Activated CD4-positive, alpha-beta T cell treated with anti-CD3 and anti-CD28 coated beads for 36 hours (primary cell): ENCODE measurements at places on chromosomes 11 and 22. TPM values are rescaled to one million over a fixed set of nuclear protein-coding genes. Genes with fewer than 3 reads are reported as not detected.

- no peaks in the 10 kb centered on the region for H3K27me3 ChIP-seq
- H3K27ac ChIP-seq, result no peak overlapping the region
- no peak for DNase-seq
- no peak overlapping the region for H3K4me3 ChIP-seq
- no peaks in the 10 kb centered on the region for H3K4me1 ChIP-seq
Observed at GRCh38 chr11:95948637-95949036, 24.7 kb upstream of the MTMR2 start.

The KRTAP5-9 gene
- 0.21 TPM for total RNA-seq

DNA sequence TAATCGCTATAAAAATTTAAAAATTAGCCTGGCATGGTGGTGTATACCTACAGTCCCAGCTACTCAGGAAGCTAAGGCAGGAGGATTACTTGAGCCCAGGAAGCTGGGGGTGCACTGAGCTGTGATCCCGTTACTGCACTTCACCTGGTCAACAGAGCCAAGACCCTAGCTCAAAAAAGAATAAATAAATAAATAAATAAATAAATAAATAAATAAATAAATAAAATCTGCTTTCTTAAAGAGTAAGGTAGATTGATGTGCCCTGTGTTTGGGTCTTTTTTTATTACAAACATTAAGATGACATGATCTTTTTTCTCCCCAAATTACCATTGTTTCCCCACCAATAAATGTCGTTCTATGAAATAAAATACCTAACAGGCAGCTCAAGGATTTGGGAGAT is 114.3 kb upstream of the APOA1 start:
- H3K27me3 ChIP-seq, result no peaks in the 10 kb centered on the region
- no peak overlapping the region for H3K27ac ChIP-seq
- H3K4me1 ChIP-seq, result peaks cover 34% of the 10 kb centered on the region
- peaks cover 35% of the 10 kb centered on the region for H3K36me3 ChIP-seq
- no peak overlapping the region for H3K4me3 ChIP-seq
- DNase-seq, result no peak

The EP300 gene
- total RNA-seq, result 40.5 TPM

GRCh38 chr11:68974421-68975194 is 6.2 kb downstream of the MRGPRD start:
- H3K27ac ChIP-seq, result peak overlapping the region; percentile 82
- DNase-seq, result peak; percentile 51
- H3K36me3 ChIP-seq, result no peaks in the 10 kb centered on the region
- H3K4me1 ChIP-seq, result peaks cover 2% of the 10 kb centered on the region
- H3K4me3 ChIP-seq, result no peak overlapping the region

DNA sequence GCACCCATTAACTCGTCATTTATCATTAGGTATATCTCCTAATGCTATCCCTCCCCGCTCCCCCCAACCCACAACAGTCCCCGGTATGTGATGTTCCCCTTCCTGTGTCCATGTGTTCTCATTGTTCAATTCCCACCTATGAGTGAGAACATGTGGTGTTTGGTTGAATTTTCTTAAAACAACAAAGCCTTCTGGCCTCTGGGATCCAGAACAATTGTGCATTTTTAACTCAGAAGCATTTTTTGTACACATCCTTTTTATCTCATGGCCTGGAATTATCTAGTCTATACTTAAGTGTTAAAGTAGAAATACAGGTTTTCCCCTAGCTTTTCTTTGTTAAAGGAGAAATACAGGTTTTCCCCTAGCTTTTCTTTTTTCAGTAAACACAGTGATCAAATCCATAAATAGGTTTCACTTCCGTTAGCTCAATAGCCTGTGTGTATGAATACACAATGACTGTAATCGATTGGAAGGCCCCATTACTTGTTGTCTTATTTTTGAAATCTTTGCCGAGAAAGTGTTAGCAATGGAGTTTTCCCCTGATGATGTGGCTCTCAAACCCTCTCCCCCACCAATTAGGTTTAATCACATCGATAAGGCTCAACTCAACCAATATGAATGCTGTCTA is 125.6 kb upstream of the PITPNB start:
- no peak overlapping the region for H3K4me3 ChIP-seq
- H3K36me3 ChIP-seq, result no peaks in the 10 kb centered on the region
- no peak overlapping the region for H3K27ac ChIP-seq
- H3K4me1 ChIP-seq, result no peaks in the 10 kb centered on the region
- H3K27me3 ChIP-seq, result no peaks in the 10 kb centered on the region

- no peak overlapping the region for H3K27ac ChIP-seq
- peaks cover 26% of the 10 kb centered on the region for H3K4me1 ChIP-seq
- peaks cover 2% of the 10 kb centered on the region for H3K36me3 ChIP-seq
- peak overlapping the region; percentile 77 for H3K4me3 ChIP-seq
- DNase-seq, result no peak
- no peaks in the 10 kb centered on the region for H3K27me3 ChIP-seq
Observed at GRCh38 chr22:20395907-20396287, 1.9 kb downstream of the ZNF74 start.

The SLC1A2 gene
- not detected for total RNA-seq

DNA sequence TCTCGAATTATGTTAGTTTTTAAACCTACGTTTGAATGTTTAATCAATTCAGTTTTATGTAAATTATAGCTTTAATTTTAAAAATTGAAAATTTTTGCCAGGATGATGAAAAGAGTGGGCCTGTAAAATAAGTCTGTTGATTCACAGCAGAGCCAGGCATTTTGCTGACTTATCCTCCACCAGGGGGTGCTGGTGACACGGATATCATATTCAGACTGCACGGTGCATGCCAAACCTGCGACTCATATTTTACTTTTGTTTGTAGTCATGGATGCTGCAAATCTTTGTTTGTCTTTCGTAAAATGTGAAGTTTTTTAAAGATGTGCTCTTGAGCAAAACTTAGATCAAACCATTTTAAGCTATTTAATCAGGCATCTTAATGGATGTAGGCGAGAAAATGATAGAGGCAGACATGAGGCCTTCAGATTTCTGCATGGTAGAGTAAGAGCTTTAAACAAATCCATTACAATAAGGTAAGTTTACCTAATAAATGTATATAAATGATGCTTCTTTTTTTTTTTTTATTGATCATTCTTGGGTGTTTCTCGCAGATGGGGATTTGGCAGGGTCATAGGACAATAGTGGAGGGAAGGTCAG is 3.6 kb upstream of the OR8B3 start:
- H3K4me3 ChIP-seq, result no peak overlapping the region
- no peaks in the 10 kb centered on the region for H3K36me3 ChIP-seq
- H3K27me3 ChIP-seq, result peaks cover 4% of the 10 kb centered on the region

The MGAT3 gene
- 0.23 TPM for total RNA-seq

GRCh38 chr11:40032331-40032730 is 1427.1 kb downstream of the LRRC4C start:
- no peaks in the 10 kb centered on the region for H3K4me1 ChIP-seq
- no peaks in the 10 kb centered on the region for H3K36me3 ChIP-seq
- no peak overlapping the region for H3K4me3 ChIP-seq
- H3K27me3 ChIP-seq, result no peaks in the 10 kb centered on the region
- H3K27ac ChIP-seq, result no peak overlapping the region

The OR51B4 gene
- not detected for total RNA-seq

DNA sequence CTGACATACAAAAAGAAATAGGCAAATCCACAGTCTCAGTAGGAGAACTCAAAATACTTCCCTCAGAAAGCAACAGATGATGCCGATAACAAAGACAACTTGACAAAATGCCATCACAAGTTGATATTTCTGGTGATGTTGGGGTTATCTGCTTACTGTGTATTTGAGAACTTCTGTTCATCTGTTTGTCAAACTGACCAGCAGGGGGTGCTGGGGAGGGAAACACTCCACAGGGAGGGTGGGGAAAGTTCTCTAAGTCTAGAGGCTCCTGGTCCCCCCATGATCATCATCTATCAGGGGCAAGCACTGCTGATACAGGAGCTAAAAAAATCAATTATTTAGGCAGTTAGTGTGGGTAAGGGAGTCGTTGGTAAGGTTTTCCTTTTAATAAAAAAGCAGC is 19.2 kb downstream of the GLYATL1 start:
- H3K27me3 ChIP-seq, result peaks cover 5% of the 10 kb centered on the region
- H3K27ac ChIP-seq, result no peak overlapping the region
- no peaks in the 10 kb centered on the region for H3K36me3 ChIP-seq
- peaks cover 7% of the 10 kb centered on the region for H3K4me1 ChIP-seq
- peak; percentile 68 for DNase-seq

DNA sequence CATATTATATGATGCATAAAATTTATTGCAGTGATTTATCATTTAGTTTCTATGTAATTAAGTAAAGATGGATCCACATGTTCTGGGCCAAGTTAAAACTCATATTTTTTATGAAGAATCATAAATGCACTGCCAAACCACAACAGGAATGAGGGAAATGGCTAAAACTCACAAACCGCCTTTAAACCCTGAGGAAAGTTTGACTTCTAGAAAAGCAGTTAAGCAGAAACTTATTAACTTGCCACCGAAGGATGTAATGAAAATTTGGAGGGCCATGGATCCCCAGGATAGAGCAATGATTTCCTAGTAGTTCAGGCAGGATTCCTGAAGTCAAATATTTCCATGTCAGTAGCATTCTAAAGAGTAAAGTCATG is 218.3 kb upstream of the CTSC start:
- peaks cover 4% of the 10 kb centered on the region for H3K4me1 ChIP-seq
- no peak for DNase-seq
- no peaks in the 10 kb centered on the region for H3K27me3 ChIP-seq
- no peaks in the 10 kb centered on the region for H3K36me3 ChIP-seq
- no peak overlapping the region for H3K4me3 ChIP-seq

DNA sequence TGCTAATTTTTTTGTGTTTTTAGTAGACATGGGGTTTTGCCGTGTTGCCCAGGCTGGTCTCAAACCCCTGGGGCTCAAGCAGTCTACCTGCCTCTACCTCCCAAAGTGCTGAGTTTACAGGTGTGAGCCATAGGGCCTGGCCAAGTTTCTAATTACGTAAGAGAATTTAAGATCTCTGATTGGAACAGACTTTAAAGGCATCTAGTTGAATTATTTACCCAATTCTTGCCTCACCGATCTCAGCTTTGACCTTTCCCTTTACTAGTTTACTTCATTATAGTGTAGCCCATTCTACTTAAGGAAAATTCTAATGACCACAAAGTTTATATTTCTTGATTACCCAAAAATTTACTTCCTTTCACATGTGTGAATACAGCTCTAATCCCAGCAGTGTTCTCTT is 81.6 kb downstream of the YAP1 start:
- H3K27ac ChIP-seq, result no peak overlapping the region
- H3K4me1 ChIP-seq, result no peaks in the 10 kb centered on the region
- H3K36me3 ChIP-seq, result no peaks in the 10 kb centered on the region
- no peak for DNase-seq

GRCh38 chr11:15035283-15035682 is 38.1 kb upstream of the CALCB start:
- DNase-seq, result no peak
- H3K4me3 ChIP-seq, result no peak overlapping the region
- no peaks in the 10 kb centered on the region for H3K36me3 ChIP-seq
- no peak overlapping the region for H3K27ac ChIP-seq
- peaks cover 12% of the 10 kb centered on the region for H3K27me3 ChIP-seq

The CSKMT gene
- 12.6 TPM for total RNA-seq

DNA sequence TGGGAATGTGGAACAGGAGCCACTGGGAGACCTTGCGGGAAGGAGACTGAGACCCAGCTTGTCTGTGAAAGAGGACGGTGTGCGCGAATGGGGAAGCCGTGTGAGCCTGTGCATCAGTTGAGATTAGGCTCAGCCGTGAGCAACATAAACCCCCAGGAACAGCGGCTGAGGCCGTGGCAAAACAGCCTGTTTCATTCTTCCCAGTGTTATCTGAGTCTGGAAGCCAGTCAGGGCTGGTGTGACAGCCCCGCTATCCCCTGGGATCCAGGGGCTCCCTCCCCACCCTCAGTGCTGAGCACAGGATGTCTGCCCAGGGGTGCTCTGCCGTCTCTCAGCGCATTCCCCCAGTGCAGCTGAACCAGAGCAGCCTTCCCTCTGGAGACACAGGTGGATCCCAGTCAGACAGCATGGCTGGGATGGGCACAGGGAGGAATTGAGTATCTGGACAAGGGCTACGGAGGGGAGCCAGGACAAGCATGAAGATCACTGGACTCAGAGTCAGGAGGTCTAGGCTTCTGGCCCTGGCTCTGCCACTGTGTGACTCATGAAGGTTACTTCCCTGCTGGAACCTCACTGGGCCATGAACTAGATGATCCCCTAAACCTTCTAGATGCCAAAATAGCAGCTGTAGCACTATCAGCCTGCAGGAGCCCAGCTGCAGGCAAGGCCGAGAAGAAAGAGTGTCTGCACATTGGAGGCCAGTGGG is 8.6 kb downstream of the OAF start:
- peaks cover 5% of the 10 kb centered on the region for H3K4me1 ChIP-seq
- DNase-seq, result no peak
- peaks cover 2% of the 10 kb centered on the region for H3K27me3 ChIP-seq
- H3K27ac ChIP-seq, result no peak overlapping the region
